ENCODE measurements at places on chromosomes 2 and 18.

DNA sequence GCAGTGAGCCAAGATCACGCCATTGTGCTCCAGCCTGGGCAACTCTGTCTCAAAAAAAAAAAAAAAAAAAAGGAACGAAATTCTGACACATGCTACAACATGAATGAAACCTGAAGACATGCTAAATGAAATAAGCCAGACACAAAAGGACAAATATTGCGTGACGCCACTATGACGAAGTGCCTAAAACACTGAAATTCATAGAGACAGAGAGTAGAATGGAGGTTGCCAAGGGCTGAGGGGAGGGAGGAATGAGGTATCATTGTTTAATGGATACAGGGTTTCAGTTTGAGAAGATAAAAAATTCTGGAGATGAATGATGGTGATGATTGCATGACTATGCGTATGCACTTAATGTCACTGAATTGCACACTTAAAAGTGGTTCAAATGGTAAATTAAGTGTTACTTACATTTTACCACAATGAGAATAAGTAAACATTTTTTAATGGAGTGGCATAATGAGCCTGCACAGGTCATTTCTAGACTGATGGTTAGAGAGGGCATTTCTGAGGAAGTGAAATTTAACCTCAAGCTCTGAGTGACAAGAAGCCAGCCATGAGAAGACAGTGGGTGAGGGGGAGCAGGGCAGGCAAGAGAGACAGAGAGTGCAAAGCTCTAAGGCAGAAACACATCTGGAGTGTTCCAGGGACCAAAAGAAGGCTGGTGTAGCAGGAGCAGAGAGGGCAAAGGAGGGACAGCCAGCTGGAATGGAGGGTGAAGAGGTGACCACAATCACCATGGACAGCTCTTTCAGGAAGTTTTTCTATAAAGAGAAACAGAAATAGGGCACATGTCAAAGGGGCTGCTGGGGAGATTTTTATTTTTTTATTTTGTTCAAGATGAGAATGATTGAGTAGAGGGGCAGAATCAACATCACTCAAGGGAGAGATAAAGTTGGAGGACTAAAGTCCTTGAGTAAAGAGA is 20.6 kb upstream of the EXOC6B start:
- DNase-seq: no peak

DNA sequence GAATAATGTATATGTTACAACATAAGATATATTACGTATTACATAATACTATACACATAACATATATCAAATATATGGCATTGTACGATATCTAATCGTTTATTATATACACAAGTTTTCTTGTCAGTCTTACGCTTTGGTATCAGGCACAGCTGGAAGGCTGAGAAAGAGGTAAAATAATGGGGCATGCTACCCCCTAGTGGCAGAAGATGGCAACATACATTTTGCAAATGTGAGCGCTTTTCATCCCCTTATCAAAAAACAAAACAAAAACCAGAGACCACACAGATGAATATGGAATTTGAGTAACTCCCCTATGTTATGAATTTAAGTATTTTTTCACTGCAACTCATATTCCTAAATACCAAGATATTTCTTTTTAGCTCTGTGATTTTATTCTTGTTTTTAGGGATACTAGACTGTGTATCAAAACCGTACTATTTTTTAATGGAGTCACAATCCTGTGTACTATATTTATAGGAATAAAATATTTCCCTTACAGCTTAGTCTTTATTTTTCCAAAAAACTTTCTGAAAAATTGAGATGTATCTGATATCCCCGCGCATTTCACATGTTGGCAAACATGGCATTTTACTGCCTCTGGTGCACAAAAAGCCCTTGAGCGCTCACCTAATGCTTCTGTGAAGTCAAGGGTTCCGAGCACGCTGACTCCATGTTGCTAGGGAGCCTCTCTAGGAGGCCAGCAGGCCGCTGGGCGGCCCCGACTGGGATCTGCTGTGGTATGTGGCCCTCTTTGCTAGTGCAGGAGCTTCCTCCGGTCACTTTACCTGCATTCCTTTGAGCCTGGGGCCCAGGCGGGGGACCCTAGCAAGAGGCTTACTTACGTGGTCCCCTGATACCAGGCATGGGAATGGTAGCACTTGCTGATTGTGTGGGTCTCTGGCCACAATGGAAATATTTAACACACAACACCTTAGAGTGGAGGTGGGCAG is 62.5 kb downstream of the SLC4A3 start:
- no peak for DNase-seq

DNA sequence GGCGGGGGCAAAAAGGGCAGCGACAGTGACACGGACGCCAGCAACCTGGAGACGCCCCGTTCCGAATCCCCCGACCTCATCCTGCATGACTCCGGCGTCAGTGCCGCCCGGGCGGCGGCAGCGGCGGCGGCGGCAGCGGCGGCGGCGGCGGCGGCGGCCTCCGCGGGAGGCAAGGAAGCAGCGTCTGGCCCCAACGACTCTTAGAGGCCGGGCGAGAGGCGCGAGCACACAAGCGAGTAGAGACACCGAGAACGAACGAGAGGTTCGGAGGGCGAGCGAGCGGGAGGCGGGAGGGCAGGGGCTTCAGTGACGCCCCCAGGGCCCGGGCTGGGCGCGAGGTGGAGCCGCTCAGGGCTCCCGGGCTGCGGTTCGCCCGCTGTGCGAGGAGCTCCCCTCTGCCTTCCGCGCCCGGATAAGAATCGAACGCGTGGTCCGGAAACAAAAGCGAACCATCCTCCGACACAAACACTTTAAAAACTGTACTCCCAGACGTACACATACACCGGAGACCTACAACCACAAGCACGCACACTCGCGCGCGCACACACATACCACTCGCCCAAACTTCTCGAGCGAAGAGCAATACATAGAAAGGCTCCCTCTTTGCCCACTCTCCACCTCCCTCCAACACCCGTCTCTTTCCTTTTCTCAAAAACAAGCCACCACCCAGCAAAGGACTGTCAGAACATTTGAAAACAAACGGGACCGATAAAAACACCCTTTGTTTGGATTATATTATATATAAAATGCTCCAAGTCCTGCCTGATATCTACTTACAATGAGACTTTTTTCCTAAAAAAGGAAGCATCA is 2.8 kb downstream of the SP9 start:
- DNase-seq: no peak

- no peak for DNase-seq
Observed at GRCh38 chr2:7012141-7012764, 95.0 kb downstream of the RNF144A start.

GRCh38 chr2:150325656-150326314 is 161.7 kb downstream of the RND3 start:
- no peak for DNase-seq

- no peak for DNase-seq
Observed at GRCh38 chr2:63257473-63257872, 206.8 kb downstream of the OTX1 start.

DNA sequence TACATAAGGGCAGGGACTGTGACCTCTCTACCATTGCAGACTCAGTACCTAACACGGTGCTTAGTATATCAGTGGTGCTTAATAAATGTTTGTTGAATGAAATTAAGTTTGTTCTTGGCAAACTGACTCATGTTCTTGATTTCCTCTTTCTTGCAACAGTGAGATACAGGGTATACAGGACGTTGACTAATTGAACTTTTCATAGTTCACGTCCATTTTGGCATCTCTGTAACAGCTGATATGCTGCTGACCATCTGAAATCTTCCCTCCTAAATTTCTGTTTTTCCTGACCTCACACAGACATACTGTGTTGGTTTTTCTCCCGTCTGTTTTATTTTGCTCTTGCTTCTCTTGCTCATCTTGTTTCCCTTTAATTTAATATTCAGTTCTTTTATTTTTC is 44.2 kb downstream of the LHCGR start:
- no peak for DNase-seq

DNA sequence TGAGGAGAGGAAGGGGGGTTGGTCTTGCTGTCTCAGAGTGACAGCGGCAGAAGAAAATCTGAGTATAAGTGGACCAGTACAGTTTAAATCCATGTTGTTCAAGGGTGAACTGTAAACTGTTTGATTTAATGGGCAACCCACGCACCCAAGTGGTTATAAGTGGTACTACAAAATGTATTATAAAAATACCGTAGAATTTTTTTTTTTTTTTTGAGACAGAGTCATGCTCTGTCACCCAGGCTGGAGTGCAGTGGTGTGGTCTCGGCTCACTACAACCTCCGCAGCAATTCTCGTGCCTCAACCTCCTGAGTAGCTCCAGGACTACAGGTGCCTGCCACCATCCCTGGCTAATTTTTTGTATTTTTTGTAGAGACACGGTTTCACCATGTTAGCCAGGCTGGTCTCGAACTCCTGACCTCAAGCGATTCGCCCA is 2.1 kb upstream of the CHCHD5 start:
- DNase-seq: peak; percentile 22

GRCh38 chr2:205471776-205472175 is 210.5 kb upstream of the NRP2 start:
- no peak for DNase-seq

DNA sequence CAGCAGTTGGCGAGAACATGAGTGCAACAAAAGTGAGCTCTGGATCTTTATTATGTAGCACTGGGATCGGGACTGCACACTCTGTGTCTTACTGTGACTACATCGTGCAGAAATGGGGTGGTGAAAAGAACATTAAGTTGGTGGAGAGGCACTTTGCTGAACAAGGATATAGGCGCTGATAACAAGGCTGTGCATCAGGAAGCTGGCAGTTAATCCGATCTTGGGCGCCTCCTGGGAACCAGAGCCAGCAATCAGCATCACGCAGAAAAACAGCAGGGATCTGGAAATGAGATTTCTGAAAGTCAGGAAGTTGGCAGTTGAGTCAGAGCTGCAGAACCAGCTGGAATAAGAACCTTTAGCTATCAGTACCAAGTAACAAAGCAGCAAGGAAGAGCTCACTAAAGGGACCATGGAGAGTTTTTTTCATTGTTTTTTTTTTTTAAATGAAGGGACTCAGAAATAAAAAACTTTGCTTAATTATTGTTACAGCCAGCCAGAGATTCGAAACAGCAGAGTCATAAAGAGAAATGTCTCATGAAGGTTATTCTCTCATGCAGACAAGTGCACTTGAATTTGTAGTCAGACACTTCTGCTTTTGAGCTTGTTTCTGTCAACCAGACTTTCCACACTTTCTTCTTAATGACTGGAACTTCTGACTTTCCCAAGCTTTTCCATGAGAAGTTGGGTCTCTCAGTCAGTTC is 22.8 kb upstream of the MYO3B start:
- DNase-seq: no peak

- DNase-seq: no peak
Observed at GRCh38 chr2:11764359-11764758, 17.9 kb downstream of the LPIN1 start.

GRCh38 chr18:62999921-63000320 is 284.6 kb downstream of the PHLPP1 start:
- DNase-seq: no peak

- DNase-seq: no peak
Observed at GRCh38 chr18:53883771-53884170, 340.7 kb downstream of the MBD2 start.

- DNase-seq: no peak
Observed at GRCh38 chr2:27965841-27966240, 75.3 kb downstream of the BABAM2 start.

- DNase-seq: peak; percentile 45
Observed at GRCh38 chr2:26346454-26347053, at the start of gene ADGRF3. TSS of gene ADGRF3 (minus strand) at chr2:26346789. CDS start at chr2:26346234, 555 bp downstream.

- DNase-seq: no peak
Observed at GRCh38 chr2:8151888-8152287, 530.0 kb upstream of the ID2 start.

GRCh38 chr2:178101321-178102079 is 10.7 kb upstream of the RBM45 start:
- no peak for DNase-seq

DNA sequence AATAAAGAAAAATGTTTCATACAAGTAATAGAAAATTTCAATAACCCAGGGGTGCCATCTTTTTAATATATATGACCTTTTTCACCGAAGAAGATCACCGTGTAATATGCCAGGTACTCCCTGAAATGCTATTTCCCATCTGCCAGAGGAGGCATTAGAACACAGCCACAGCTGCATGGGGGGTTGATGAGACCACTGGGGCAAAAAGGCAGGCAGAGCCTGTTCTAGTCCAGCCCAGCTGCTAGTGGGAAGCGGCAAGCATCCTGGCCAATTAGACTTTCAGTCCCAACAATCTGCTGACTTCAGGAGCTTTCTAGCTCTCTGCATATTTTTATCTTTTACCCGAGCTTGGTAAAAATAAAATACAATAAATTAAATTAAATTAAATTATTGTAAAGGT is 362.6 kb downstream of the RIT2 start:
- DNase-seq: no peak

GRCh38 chr18:13473751-13474150 is 252.6 kb downstream of the FAM210A start:
- DNase-seq: no peak

DNA sequence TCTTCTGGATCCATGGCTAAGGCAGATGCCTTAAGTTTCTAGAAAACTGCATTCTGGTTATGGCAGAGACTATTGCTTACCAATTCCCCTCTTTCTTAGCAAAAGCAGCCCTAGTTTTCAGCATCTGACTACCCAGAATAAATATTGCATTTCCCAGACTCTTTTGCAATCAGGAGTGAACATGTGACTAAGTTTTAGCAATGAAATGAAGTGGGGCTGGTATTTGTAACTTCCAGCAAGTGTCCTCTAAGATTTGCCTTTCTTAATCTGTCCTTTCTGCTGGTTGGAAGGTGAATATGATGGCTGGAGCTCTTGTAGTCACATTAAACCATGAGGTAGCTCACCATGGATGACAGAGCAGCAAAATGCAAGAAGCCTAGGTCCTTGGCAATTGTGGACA is 132.9 kb upstream of the PKDCC start:
- no peak for DNase-seq

DNA sequence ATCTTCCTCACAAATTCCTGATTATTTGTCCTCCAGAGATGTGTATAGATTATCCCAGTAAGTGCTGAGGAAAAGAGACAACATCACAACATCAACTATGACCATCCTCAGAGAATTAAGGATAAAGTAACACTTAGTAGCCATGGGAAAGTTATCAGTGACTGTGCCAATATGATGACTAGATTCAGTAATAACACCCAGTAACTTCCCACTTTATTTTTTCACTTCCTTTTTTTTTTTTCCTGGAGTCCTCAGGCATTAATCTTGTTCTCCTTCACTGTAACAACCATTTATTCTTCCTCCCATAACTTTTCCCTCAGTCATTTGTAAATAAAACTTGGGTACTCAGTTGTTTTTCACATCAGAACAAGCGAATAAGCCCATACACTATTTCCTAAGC is 16.7 kb upstream of the PID1 start:
- no peak for DNase-seq

- no peak for DNase-seq
Observed at GRCh38 chr18:45652303-45653080, 37.2 kb downstream of the SLC14A2 start.

DNA sequence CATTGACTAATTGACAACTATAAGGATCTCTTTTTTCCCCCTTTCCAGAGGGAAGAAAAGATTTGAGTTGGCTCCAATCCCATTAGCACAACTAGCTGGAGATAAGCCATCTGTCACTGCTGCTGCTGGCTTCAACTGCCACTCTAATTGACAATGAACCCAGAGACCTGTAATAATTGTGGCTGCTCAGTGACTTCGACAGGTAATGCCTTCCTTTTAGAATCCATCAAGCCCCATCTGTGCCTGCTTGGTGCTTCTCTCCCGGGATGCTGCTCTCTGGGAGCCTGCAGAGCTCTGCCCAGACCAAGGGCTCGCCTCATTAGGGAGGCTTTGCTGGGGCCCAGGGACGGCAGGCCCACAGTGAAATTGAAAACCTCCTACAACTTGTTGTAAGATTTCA is 376.7 kb upstream of the SOX11 start:
- DNase-seq: no peak

- DNase-seq: no peak
Observed at GRCh38 chr18:75923169-75923568, 495.7 kb upstream of the SMIM21 start.

GRCh38 chr2:233094614-233095013 is 34.5 kb downstream of the INPP5D start:
- no peak for DNase-seq
